ENCODE measurements at places on chromosomes 16 and 17.

GRCh38 chr16:15054357-15055140 is 1.3 kb downstream of the NTAN1 start:
- no peak for DNase-seq

DNA sequence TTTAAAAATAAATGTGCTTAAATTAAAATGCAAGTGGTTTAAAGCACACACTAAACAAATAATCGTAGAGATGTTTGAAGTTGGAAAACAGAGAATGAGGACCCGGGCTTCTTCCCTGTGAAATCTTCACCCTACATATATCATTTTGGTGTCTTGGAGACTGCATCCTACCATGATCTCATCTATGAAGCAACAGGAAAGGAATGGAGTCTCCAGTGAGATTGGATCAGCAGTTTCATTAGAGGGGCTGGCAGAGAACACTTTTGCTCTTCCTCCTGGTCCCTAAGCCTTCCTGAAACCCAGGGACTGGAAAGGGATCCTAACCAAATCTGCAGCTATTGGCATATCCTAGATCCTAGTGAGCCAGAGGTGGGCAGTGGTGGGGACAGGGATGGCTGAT is 85.0 kb downstream of the GRIN2A start:
- no peak for DNase-seq

- DNase-seq = peak; percentile 24
These were observed 93.8 kb upstream of the RPRML start for GRCh38 chr17:47072886-47073285.

DNA sequence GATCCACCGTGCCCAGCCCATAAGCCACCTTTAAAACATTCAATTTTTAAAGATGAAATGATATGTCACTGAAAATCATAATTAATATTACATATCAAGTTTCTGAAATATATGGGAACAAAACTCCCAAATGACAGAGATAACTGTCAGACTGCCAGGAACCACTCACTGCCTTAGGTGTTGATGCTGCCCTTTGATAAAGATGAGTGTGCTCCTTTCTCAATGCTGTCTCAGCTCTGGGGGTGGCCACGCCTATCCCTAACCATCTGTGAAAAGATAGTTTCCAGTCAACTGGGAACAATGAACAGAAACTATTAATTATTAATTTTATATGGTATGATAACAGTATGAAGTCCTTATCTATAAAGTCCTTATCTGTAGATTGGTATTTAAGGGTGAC is 177.7 kb downstream of the MYO1D start:
- no peak for DNase-seq

GRCh38 chr16:17289050-17289449 is 181.7 kb downstream of the XYLT1 start:
- no peak for DNase-seq

DNA sequence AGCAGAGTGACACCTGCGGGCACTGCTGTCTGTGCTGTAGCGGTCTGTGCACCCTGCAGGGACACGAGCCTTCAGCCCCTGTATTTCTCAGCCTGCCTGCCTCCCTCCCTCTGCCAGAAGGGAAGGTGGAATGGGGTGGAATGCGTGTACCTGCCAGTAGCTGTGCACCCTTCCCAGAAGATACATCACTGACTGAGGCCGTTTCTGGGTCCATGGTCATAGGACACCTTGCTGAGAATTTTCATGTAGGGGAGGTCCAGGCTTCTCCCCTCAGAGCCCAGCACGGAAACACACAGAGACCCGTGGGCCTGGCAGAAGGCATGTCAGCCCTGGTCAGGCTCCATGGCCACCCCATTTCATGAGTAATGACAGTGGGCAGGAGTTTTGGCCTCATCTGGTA is 16.5 kb downstream of the DBNDD1 start:
- no peak for DNase-seq

- no peak for DNase-seq
These were observed at the start of gene SCNN1B for GRCh38 chr16:23302045-23302956. TSS of gene SCNN1B (plus strand) at chr16:23302302. CDS start at chr16:23348600, 46,298 bp downstream.

Measured in HCEC 1CT (cell line).